Calu3 (cell line): ENCODE measurements at places on chromosomes 5 and 9.

GRCh38 chr9:116425244-116425643 lies 261.9 kb upstream of the TRIM32 start:
- no peak for DNase-seq

GRCh38 chr9:92517046-92517445 lies 18.7 kb downstream of the ECM2 start:
- DNase-seq: no peak

DNA sequence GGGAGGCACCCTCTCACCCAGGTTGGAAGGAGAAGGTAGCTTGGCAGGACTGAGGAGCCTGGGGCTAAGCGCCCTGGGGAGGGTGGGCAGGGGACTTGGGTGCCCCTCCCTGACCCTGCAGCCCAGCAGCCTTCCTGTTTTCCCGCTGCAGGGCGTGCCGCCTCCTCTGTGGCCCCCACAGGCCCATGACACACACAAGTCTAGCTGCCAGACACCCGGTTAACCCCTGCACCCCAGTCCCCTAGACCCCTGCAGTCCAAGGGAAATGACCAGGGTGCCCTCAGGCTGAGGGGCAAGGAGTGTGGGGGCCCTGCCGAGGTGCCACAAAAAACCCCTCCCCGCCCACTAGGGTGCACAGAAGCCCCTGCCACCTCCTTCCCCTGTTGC lies 33.0 kb downstream of the GOLGA2 start:
- DNase-seq: no peak

- no peak for DNase-seq
These were observed 30.4 kb downstream of the FBXW11 start for GRCh38 chr5:171975877-171976667.

DNA sequence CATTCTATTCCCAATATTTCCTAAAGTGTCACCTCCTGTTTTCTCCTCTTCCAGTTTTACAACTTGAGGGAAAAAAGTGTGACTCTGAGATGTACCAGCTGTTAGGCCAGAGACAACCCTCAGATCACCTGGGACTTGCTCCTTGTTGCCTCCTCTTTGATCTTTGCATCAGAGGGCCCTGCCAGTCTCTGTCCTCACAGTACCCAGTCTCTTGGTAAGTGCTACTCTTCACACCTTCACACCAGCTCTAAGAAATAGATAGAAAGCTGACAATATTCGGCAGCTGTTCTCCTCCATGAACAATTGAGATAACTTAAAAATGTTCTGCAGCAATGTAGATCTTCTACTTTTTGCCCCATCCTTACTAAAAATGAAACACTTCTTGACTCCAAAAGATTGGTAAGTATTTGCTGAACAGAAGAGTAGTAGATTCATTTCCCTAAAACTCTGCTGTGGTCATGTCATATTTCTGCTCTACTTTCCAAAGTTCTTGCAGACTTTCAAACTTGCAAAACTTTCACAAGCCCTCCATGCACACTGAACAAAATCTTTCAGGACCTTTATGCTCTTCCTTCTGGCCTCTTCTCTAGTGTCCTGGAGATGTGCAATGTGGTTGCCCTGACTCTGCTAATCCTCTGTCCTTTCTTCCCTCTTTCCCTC lies 188.6 kb downstream of the SNX18 start:
- no peak for DNase-seq

GRCh38 chr5:143159031-143159430 lies 244.5 kb downstream of the NR3C1 start:
- no peak for DNase-seq

DNA sequence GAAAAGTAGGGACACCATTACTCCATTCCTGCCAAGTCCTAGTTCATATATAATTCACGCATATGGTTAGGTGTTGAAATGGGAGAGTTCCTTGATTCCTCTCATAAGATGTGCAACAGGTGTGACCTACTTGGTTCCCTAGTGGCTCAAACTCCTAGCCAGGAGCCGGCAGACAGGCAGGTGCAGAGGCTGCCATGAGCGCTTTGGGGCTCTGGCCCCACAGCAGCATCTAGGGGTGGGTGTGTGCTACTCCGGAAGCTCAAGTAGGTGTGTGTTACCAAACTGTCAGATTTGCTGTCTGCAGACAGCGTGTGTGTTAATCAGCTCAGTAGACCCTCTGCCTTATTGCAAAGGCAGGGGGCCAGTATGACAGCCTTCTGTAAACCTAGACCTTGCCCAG lies 1652.4 kb upstream of the ACO1 start:
- DNase-seq: no peak

DNA sequence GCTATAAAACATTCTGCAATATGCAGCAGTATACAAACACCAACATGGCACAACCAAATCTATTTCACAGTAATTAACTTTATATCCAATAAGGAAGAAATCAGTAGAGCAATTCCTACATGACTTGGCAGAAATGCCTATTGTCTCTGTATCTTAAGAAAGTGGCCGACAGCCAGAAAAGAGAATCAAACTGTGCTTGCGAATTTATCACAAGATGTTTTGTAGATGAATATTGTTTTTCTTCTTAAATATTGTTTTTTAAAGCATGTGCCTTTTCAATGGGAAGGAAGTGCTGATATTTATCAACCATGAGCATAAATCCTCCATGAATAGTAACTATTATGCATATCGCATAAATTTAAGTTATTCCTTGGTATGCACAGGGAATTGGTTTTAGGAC lies 501.7 kb upstream of the DMAC1 start:
- DNase-seq: no peak
